Neuronal stem cell (in vitro differentiated cells): ENCODE measurements at places on chromosomes 5 and 9.

- DNase-seq, result no peak
Observed at GRCh38 chr9:129574911-129575585, 45.9 kb downstream of the C9orf50 start.

- no peak for DNase-seq
Observed at GRCh38 chr9:137417161-137418021, 5.6 kb downstream of the EXD3 start.

DNA sequence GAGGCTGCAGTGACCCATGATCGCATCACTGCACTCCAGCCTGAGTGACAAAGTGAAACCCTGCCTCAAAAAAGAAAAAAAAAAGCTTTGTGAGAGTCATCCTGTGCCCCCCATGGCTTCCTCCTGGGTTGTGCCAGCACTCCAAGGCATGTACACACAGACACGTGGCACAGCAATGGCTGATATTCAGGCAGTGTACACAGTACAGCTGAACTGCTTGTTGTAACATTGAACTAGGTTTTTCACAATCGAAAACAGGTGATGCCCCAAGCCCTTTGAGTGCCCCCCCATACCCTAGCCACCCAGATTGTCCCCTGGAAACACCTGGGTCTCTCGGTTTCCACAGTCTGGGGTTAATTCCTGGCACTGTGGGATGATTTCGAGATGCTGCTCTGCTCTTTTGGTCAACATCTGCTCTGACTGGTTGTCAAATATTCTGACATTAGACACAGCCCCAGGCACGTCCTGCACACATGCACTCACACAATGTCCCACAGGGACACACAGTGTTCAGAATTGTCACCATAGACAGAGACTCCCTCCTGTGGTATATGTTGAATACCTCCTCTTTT, 9.2 kb downstream of the SPINK4 start:
- DNase-seq, result no peak

- DNase-seq, result no peak
Observed at GRCh38 chr5:157481265-157481664, 21.3 kb downstream of the NIPAL4 start.

GRCh38 chr9:116506685-116507084, 180.4 kb upstream of the TRIM32 start:
- no peak for DNase-seq

DNA sequence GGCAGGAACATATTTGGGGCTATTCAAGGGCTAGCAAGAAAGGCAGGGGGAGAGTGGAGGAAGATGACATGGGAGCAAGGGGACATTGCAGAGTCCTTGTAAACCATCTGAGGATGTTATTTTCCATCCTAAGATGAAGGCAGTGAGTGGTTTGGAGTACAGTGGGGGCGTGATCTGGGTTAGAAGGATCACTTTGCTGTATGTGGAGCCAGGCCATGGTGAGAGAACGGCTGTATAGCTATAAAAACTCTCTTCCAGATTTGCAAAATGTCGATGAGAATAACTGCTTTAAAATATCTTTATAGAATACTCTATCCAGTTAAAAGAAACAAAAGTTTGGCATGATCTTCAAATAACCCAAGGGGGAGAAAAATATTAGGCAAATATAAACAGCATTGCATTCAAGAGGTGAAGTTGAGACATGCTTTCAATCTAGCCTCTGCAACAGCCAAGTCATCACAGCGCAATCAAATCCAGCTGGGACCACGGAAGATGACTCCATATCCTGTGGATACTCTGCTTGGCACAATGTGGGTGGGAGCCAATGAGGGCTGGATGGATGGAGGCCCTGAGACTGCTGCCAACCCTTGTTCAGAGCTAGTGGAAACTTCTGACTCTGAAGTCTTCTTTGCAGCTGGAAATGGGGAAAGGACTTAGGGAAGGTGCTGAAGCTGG, 111.5 kb upstream of the BASP1 start:
- no peak for DNase-seq

DNA sequence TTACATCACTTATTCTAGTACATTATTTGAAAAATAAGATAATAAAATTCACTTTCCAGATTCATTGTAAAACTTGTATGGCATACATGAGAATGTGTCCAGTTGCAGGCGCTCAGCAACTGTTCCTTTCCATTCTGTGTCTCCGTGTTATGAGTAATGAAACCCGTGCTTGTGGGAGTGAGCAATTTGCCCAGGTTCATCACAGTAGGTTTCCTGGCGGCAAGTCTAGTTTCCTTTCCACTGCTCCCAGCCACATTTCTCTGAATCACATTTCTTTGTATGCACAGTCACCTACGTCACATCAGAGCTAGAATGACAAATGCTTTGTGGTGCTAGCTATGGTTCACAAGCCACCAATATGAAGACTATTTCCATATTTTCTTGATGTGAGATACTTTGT, 39.9 kb downstream of the MOCS2 start:
- no peak for DNase-seq

DNA sequence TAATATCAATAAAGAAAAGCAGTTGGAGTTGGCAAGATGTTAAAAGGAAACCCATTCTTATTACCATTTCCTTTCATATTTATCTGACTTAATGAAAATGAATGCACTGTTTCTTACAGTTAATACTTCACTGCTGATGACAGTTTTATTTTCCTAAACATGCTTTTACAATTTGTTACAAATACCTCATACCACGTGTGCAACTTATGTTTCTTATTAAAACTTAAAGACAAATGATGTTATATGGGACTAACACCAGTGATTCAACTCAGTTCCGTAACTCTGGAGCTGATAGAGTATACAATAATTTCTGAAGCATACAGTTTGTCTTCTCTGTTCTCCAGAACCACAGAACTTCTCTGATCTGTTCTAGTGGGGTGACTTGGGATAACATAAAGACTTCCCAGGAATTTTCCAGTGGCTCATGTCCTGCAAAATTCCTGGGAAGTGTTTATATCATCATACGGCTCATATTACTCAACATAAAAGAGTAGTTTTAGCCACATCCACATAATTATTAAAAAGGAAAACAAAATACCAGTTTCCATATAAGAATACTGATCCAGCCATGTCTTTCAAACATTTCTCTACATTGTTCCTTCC, 1259.0 kb upstream of the C9orf72 start:
- no peak for DNase-seq

- DNase-seq, result no peak
Observed at GRCh38 chr5:143760131-143760505, 51.8 kb upstream of the HMHB1 start.

DNA sequence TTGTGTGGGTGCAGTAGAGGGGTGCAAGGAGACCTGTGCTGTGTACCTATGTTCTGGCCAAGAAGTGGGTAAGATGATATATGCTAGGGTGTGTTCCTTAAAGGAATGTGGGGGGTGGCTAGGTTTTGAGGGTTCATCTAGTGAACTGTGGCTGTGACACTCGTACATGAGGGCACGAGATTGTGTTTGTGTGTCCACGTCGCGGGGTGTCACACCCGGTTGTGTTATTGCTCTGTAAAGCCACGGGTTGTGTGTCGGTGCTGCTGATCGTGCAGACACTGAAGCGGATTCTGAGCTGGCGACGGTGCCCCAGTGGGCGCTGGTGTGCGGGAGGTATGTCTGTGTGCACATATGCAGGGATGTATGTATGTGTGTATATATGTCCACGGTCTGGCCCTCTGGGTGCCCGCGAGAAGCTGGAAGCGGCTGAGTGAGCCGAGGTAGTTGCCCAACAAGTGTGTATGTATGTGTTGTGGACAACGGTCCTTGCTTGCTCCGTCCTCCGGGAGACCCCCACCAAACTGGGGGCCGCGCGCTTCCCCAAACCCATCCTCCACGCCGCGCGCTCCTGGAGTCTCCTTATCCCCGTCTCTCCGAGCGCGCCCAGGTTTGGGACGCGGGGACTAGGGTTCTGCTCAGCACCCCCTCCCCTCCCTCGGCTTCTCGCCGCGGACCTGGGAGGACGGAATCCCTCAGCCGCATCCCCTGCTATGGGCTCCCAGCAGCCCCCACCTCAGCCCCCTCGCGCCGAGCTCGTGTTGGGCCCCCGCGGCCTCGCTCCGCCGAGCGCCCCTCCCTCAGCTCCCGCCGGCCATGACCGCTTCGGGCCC, 639 bp downstream of the PCDH1 start:
- no peak for DNase-seq

- DNase-seq, result no peak
Observed at GRCh38 chr9:124684169-124684568, 86.9 kb downstream of the NR6A1 start.

DNA sequence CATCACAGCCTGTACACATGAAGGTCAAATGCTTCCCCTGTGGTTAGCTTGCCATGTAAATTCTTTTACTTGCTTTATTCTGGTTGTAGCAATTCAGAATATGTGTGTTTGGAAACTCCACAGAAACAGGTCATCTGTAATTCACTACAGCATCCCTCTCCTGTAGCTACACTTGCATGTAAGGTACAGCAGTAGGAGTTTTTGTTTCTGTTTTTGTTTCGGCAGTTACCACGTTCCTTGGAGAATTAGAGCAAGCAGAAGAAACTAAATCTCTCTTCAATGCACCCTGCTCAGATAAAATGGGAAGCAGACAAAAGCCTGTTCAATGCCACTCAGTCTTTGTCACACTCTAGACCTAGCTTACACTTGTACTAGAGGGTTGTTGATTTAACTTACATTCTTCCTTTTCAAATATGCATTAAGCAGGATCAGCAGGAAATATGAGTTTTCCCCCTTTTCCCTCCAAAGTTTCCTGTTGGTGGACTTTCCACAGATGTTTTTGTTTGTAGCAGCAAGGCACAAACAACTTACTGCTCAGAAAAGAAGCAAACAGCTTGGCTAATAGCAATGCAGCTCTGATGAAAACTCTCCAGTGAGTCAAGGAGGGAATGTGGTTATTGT, 80.9 kb downstream of the YIPF5 start:
- DNase-seq, result no peak

GRCh38 chr5:158020555-158021418, 161.8 kb upstream of the CLINT1 start:
- no peak for DNase-seq

DNA sequence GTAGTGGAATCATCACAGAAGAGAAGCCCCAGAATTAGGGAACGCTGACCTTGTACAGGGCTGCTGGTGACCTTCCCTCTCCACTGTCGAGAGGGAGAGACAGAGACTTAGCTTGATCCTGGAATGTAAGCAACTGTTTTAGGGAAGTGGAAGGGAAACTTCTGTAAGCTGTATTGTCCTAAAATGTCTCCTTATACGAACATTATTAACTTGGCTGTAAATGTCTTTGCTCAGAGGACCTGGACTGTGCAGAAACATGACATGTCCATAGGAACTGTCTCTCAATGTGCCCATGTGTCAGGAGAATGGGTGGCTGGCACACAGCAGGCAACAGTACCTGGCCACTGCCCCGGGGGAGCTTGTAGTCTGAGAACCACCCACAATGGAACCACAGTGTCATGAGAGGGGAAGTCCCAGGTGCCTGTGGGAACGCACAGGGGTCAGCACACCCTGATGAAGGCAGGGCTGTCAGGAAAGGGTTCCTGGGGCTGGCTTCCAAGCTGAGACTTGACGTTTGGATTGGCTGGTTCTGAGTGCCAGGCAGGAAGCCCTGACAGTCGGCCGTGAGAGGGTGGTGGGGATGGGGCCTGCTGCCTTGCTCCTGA, 34.0 kb downstream of the DAP start:
- no peak for DNase-seq

- no peak for DNase-seq
Observed at GRCh38 chr5:33321026-33321425, 119.7 kb upstream of the TARS1 start.

- DNase-seq, result no peak
Observed at GRCh38 chr5:124494540-124495116, 251.8 kb downstream of the ZNF608 start.

DNA sequence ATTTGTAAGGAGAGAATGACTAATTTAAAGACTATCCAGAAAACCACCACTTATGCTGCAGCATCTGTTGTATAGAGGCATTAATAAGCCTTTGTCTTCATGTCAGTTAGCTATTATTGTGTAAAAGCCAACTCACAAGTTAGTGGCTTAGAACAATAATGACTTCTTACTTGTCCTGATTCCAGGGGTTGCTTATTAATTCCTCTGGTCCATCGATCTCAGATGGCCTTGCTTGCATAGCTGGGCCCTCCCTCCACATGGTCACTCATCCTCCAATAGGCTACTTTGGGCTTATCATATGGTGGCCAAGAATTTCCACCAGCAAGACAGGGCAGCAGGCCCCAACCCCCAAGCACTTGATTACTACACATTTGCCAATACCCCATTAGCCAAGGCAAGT, 44.5 kb upstream of the STK32A start:
- DNase-seq, result no peak

- no peak for DNase-seq
Observed at GRCh38 chr5:169148138-169148740, 152.7 kb downstream of the SLIT3 start.

DNA sequence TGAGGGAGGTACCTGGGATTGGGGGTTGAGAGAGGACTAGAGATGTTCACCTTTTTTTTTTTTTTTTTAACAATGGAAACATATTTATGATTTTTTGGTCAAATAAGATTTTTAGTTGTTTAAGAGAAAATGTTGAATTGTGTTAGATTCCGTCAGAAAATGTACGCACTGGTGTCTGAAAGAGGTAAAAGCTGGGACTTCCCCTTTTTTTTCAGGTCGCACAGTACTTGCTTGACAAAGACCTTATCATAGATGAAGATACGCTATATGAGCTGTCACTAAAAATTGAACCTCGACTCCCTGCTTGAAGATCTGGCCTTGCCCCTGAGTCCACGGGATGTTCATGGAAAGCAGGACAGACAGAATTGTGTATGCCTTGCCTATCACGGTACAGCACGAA, 7.7 kb upstream of the CKMT2 start:
- DNase-seq, result no peak

DNA sequence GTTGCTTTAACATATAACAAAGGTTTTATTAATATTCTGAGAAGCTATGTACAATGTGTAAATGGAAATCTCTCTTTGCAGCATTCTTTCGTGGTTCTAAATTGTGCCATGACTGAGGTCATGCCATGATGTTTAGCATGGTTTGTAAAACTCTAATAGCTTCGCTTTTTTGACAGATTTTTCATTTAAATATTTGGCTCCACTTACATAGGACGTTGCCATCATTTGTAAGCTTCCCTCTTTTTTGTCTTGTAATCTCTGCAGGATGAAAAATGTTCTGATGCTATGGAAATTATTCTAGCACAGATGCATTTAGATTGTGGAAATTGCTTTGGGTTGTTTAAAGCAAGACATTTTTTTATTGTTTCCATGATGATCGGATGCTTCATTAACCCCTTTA, 1054.8 kb downstream of the MAT2B start:
- DNase-seq, result no peak

DNA sequence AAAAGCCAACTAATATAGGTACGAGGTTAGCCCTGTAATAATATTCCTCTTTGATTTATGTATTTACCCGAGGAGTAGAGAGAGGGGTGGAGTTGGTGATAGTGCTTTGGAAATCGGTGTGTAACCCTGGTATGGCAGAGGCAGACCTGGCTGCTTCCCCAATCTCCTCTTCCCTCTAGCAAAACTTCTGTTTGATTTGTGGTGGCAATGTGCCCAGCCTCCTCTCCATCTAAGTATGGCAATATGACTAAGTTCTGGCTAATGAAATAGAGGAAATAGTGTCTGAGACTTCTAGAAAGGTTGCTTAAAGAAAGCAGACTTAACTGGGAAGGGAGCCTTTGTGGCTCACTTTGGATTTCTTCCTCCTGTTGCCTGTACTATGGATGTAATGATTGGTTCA, 491.1 kb downstream of the ENC1 start:
- no peak for DNase-seq
